ENCODE measurements at places on chromosomes 4 and X. TPM values are rescaled to one million over a fixed set of nuclear protein-coding genes. Genes with fewer than 3 reads are reported as not detected.

Gene FAM184B
- not detected for total RNA-seq

Gene NOX1
- total RNA-seq: not detected

Gene IL21
- not detected for total RNA-seq

Gene RPS6KA3
- 53.1 TPM for total RNA-seq

Gene SLC9B1
- not detected for total RNA-seq

Gene GLOD5
- total RNA-seq: not detected

Gene PALLD
- 165 TPM for total RNA-seq

Gene CYSLTR1
- total RNA-seq: 1.1 TPM

Gene UGT2B11
- not detected for total RNA-seq

Gene PRSS12
- total RNA-seq: not detected

DNA sequence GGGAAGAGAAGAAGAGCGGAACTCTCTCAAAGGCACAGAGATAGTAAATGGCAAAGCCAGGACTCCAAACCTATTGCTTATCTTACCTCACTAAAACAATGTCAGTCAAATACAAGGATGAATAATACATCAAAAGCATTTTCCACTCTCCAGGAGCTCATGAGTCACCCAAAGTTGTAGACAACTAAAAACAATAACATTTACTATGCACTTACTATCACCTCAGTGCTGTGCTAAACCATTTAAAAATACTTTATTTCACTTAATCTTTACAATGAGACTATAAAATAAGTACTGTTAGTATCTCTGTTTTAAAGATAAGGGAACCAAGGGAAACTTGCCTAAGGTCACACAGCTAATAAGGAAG is 163.2 kb upstream of the SPANXC start:
- no peak overlapping the region for H3K4me3 ChIP-seq
- H3K27me3 ChIP-seq: no peaks in the 10 kb centered on the region
- no peaks in the 10 kb centered on the region for H3K4me1 ChIP-seq
- no peaks in the 10 kb centered on the region for H3K36me3 ChIP-seq

DNA sequence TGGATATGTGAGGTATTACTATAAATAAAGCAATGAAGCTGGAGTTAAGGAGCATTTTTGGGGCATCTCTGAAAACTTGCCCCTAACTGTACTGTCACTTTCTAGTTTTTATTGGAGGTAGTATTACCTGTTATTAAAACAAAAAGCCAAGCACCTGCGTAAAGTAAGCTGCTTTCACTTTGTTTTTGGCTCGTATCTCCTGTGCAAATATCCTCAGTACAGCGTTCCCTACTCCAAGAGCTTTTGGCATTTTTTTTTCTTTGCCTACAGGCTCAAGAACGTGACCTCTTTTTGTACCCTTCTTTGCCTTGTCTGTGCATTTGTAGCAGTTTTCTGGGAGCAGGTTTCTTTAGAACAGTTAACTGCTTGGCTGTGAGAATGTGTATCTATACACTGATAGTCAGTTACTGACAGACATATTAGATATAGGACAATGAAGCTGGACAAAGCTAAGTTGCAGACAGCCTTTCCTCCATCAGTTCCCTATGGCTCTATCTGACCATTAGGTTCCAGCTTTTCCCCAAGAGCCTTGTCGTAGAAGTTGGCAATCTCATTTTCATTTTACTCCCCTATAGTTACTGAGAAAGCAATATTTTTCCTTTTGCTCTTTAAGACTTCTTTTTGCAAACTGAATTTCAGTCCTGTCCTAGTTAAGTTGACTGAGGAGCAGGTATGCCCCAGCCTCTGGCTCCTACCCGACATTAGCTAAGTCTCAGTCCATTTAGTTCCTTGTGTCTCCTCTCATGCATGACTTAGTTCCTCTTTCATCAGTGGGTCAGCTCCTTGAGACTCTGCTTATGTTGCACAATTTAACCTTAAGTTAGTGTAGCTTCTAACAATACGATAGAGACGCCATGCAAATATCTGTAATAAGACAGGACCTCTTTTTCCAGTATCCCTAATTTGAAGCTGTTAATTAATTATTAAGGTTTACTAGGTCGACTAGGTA is 71.5 kb upstream of the HPRT1 start:
- no peaks in the 10 kb centered on the region for H3K36me3 ChIP-seq
- H3K4me3 ChIP-seq: no peak overlapping the region
- no peaks in the 10 kb centered on the region for H3K4me1 ChIP-seq
- DNase-seq: no peak
- no peaks in the 10 kb centered on the region for H3K27me3 ChIP-seq
- no peak overlapping the region for H3K27ac ChIP-seq

DNA sequence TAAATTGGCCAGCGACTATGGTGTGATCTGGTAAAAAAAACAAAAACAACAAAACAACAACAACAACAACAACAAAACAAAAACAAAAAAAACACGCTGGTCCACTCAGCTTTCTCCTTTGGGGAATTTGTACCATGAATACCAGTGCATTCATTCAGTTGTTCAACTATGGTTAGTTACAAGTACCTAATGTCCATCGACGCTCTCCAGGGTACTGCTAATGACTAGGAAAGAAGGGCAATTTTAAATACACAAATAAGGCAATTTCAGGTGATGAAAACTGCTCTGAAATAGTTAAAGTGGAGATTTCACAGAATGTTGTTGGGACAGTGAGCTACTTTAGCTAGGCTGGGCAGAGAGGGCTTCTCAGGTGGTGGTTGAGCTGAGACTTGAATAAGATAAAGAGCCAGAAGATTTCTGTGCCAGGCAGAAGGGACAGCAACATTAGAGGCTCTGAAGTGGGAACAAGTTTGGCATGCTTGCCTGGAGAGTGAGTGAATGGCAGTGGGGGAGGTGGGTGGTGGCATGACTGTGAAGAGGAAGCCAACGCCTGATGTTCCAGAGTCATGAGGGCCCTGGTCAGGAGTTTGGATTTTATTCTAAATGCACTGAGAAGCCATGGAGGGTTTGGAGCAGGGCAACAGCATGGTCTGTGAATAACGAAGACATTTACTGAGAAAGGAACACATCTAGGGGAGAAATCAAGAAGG is 45.9 kb upstream of the PGRMC2 start:
- DNase-seq: no peak
- no peak overlapping the region for H3K4me3 ChIP-seq
- H3K4me1 ChIP-seq: no peaks in the 10 kb centered on the region
- no peaks in the 10 kb centered on the region for H3K27me3 ChIP-seq
- H3K36me3 ChIP-seq: no peaks in the 10 kb centered on the region

- DNase-seq: no peak
- no peak overlapping the region for H3K4me3 ChIP-seq
- no peaks in the 10 kb centered on the region for H3K27me3 ChIP-seq
- H3K27ac ChIP-seq: no peak overlapping the region
- H3K4me1 ChIP-seq: no peaks in the 10 kb centered on the region
Measured at GRCh38 chr4:113781439-113782040, 20.0 kb upstream of the CAMK2D start.

DNA sequence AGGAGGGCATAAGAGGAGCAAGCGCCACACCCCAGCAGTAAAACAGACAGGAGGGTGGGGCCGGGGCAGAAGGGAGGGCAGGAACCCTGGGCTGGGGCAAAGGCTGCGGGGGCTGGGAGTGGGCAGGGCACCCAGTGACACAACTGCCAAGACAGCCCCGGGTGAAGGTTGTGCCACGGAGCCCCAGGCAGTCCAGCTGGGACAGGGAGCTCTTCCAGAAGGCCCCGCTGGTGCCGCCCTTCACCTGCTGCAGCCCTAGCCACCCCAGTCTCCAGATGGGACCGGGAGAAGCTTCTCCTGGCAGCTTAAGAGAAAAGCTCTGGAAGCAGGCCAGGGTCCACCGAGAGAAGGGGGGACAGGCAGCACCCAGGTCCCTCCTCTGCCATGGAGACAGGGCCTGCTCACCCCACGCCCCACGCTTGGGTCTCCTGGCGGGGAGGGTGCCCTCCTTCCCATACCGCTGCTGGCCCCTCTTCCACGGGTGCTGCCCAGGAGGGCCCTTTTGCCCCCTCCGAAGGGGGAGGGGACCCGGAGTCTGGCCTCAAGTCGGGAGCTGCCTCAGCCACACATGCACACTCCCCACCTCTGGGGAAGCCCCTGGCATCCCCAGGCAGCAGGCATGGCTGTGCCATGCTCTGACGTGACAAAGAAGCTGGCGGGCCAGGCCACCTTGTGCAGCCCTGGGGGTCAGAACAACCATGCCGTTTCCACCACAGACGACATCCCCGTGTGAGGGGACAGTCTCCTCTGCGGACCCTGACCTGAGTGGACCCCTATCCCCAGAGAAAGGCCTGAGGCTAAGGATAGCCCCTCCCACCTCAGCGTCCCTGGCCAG is 1.5 kb downstream of the DGKQ start:
- H3K4me1 ChIP-seq: peaks cover 16% of the 10 kb centered on the region
- no peak overlapping the region for H3K27ac ChIP-seq
- H3K36me3 ChIP-seq: no peaks in the 10 kb centered on the region
- no peaks in the 10 kb centered on the region for H3K27me3 ChIP-seq

DNA sequence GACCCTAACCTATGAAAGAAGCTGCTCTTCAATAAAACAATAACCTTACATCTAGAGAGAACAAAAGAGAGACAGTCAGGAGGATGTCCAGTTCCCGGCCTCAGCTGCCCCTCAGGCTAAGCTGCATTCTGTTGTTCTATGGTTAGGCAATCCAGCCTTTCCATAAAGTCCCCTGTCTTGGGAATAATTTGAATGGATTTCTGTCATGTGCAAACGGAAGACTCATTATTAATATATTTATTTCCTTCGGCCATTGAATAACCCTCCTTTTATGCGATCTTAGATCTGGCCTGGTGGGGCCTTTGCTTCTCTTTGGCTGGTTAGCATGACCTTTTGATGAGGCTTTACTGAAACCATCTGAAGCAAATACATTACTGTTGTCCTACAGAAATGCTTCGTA is 80.1 kb downstream of the ANKRD50 start:
- no peak overlapping the region for H3K4me3 ChIP-seq
- no peak overlapping the region for H3K27ac ChIP-seq
- no peaks in the 10 kb centered on the region for H3K36me3 ChIP-seq

GRCh38 chrX:153816831-153817690 is 13.3 kb downstream of the PDZD4 start:
- no peak for DNase-seq
- H3K36me3 ChIP-seq: no peaks in the 10 kb centered on the region
- H3K4me3 ChIP-seq: no peak overlapping the region
- H3K27ac ChIP-seq: no peak overlapping the region
- peaks cover 8% of the 10 kb centered on the region for H3K27me3 ChIP-seq
- no peaks in the 10 kb centered on the region for H3K4me1 ChIP-seq

GRCh38 chrX:1153940-1154339 is 58.5 kb downstream of the CRLF2 start:
- no peaks in the 10 kb centered on the region for H3K4me1 ChIP-seq
- no peaks in the 10 kb centered on the region for H3K36me3 ChIP-seq
- no peak overlapping the region for H3K4me3 ChIP-seq
- no peaks in the 10 kb centered on the region for H3K27me3 ChIP-seq

- H3K27ac ChIP-seq: no peak overlapping the region
- no peaks in the 10 kb centered on the region for H3K36me3 ChIP-seq
- H3K4me3 ChIP-seq: no peak overlapping the region
- DNase-seq: no peak
- peaks cover 11% of the 10 kb centered on the region for H3K27me3 ChIP-seq
- no peaks in the 10 kb centered on the region for H3K4me1 ChIP-seq
Measured at GRCh38 chrX:108071578-108071977, 19.8 kb downstream of the PSMD10 start.

- no peak for DNase-seq
- no peaks in the 10 kb centered on the region for H3K4me1 ChIP-seq
- peaks cover 15% of the 10 kb centered on the region for H3K36me3 ChIP-seq
- no peaks in the 10 kb centered on the region for H3K27me3 ChIP-seq
- no peak overlapping the region for H3K4me3 ChIP-seq
Measured at GRCh38 chr4:88054901-88055300, 47.5 kb downstream of the PKD2 start.

- H3K36me3 ChIP-seq: no peaks in the 10 kb centered on the region
- DNase-seq: no peak
- no peaks in the 10 kb centered on the region for H3K27me3 ChIP-seq
- no peak overlapping the region for H3K4me3 ChIP-seq
- H3K27ac ChIP-seq: no peak overlapping the region
- H3K4me1 ChIP-seq: peaks cover 4% of the 10 kb centered on the region
Measured at GRCh38 chr4:38385093-38386004, 278.6 kb upstream of the KLF3 start.

- no peak overlapping the region for H3K27ac ChIP-seq
- DNase-seq: no peak
- no peaks in the 10 kb centered on the region for H3K36me3 ChIP-seq
- H3K27me3 ChIP-seq: no peaks in the 10 kb centered on the region
Measured at GRCh38 chr4:102858828-102859464, 9.8 kb upstream of the CISD2 start.

- no peaks in the 10 kb centered on the region for H3K36me3 ChIP-seq
- H3K4me3 ChIP-seq: no peak overlapping the region
- H3K27me3 ChIP-seq: no peaks in the 10 kb centered on the region
- no peak for DNase-seq
- no peaks in the 10 kb centered on the region for H3K4me1 ChIP-seq
Measured at GRCh38 chr4:6502747-6503465, 30.5 kb upstream of the PPP2R2C start.

GRCh38 chrX:146887020-146887419 is 72.5 kb upstream of the CXorf51A start:
- no peak overlapping the region for H3K4me3 ChIP-seq
- H3K4me1 ChIP-seq: no peaks in the 10 kb centered on the region
- no peaks in the 10 kb centered on the region for H3K36me3 ChIP-seq
- no peak overlapping the region for H3K27ac ChIP-seq

GRCh38 chrX:151384807-151385206 is 12.2 kb upstream of the VMA21 start:
- no peaks in the 10 kb centered on the region for H3K27me3 ChIP-seq
- no peaks in the 10 kb centered on the region for H3K4me1 ChIP-seq
- no peak overlapping the region for H3K27ac ChIP-seq

GRCh38 chr4:163554870-163555465 is 60.5 kb downstream of the TMA16 start:
- H3K36me3 ChIP-seq: no peaks in the 10 kb centered on the region
- H3K4me3 ChIP-seq: no peak overlapping the region
- H3K4me1 ChIP-seq: no peaks in the 10 kb centered on the region
- no peaks in the 10 kb centered on the region for H3K27me3 ChIP-seq
- DNase-seq: no peak

DNA sequence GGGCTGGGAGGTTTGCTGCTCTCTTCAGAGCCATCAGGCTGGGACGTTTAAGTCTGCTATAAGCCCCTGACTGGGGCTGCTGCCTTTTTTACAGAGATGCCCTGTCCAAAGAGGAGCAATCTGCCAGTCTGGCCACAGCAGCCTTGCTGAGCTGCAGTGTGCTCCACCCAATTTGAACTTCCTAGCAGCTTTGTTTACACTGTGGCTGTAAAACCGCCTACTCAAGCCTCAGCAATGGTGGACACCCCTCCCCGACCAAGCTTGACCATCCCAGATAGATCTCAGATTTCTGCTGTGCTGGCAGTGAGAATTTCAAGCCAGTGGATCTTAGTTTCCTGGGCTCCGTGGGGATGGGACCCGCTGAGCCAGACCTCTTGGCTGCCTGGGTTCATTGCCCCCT is 40.7 kb downstream of the SPATA18 start:
- H3K4me1 ChIP-seq: no peaks in the 10 kb centered on the region
- H3K27me3 ChIP-seq: no peaks in the 10 kb centered on the region
- no peak overlapping the region for H3K4me3 ChIP-seq
- no peaks in the 10 kb centered on the region for H3K36me3 ChIP-seq
- H3K27ac ChIP-seq: no peak overlapping the region
- no peak for DNase-seq

Measured in gastrocnemius medialis (tissue), 4 donors.